Ammon's horn (tissue), 1 donor: ENCODE measurements at places on chromosomes 12 and 14.

- DNase-seq: peak; percentile 1
Observed at GRCh38 chr12:1912580-1913376, 5.7 kb downstream of the CACNA2D4 start.

DNA sequence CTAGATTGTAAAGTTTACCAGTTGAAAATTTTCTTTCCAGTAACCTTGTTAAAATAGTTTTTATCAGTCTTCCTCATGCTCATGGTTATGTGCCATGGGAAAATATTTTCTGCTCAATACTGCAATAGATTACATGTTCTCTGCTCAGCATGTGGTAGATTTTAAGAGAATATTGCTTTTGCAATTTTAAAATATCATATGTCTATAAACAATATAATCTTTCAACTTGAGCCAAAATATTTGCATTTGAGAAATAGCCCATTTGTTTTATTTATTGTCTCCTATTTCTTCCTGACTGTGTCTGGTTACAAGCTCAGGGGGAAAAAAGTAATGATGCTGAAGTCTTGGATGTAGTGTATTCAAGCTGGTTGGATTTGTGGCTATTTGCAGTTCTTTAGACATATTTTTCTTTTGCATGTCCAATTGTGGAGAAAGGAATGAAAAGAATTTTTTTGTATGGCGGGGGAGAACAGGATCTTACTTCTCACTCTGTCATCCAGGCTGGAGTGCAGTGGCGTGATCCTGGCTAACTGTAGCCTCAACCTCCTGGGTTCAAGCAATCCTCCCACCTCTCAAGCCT lies 342.6 kb upstream of the NAV3 start:
- no peak for DNase-seq

GRCh38 chr14:103404920-103405319 lies 19.7 kb downstream of the MARK3 start:
- no peak for DNase-seq

DNA sequence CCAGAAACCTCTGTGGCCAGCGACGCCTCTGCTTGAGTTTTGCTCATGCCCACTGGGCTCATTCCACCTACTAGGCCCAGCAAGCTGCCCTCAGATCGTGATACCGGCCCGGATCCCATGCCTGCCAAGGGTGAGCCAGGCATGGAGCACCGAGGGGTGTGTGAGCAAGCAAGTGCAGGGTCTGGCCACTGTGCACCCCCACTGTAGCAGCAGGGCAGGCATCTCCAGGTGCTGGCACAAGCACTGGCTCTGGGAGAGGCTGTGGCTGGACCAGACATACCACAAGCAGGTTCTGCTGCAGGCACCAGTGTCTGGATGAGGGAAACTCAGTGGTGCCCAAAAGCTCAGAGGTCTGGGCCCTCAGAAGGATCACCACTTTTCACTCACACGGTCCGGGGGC lies 20.6 kb downstream of the FAM186A start:
- no peak for DNase-seq

GRCh38 chr14:51865953-51866747 lies 5.7 kb downstream of the GNG2 start:
- DNase-seq: no peak

- no peak for DNase-seq
Observed at GRCh38 chr14:61630399-61631044, 64.8 kb upstream of the HIF1A start.

GRCh38 chr12:39830171-39830570 lies 210.6 kb upstream of the ABCD2 start:
- no peak for DNase-seq

DNA sequence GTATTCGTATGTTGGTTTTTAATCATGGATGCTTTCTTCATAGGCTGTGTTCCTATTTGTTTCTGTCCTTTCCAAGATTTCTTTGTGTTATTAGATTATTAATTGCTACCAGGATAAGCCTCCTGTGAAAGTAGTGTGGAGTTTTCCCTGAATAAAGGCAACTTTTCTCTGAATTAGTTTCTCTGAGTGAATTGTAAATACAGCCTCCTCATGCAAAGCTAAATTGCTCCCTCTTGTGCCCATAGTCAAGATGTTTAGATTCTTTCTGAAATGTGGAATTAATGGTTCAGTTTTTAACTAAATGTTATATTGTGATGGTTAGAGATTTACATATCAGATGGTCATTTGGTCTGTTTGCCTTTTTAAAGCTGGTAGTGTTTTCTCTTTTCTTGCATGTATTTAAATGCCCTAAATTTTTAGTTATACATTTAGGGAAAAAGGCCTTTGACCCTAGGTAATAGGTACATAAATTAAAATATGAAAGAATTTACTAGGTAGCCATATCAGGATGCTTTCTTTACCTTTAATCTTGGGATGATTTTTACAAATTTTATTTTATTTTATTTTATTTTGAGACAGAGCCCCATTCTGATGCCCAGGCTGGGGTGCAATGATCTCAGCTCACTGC lies 8.9 kb downstream of the APAF1 start:
- peak; percentile 62 for DNase-seq

DNA sequence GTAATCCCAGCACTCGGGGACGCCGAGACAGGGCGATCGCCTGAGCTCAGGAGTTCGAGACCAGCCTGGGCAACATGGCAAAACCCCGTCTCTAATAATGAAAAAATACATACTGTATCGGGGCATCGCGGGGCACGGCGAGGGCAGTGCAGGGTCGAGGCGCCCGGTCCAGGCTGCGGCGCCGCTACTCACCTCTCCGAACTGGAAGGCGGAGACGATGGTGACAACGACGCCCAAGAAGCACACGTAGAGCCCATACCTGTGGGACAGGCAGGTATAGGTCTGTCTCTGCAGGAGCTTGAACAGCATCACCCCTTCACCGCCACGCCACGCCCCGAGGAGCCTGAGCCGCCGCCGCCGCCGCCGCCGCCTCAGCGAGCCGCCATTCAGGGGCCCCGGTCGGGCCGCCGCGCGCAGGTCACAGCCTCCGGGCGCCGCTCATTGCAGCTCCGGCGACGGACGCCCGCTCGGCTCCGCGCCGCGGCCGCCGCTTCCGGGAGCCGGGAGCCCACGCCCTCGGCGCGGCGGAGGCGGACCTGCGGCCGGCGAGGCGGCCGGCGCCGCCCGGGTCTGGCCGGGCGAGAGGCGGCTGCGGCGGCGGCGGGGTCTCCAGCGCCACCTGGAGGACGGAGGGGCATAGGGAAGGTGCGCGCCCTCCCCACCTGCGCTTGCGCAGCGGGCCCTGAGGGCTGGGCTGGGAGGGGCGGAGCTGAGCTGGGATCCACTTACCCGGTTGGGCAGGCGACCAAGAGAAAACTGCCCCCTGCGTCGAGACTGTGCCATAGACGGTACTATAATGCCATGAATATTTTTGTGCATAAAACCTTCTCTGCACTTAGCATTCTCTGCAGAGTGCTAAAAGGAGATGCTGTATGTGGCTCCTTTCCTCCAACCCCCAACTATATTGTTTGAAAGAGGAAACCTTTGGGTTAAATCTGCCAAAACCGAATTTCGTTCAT lies at the start of gene GNPTAB:
TSS of gene GNPTAB (minus strand) at position 593 of the 959 bp plus-strand sequence. CDS start at position 309, 284 bp downstream.
- DNase-seq: peak; percentile 94

DNA sequence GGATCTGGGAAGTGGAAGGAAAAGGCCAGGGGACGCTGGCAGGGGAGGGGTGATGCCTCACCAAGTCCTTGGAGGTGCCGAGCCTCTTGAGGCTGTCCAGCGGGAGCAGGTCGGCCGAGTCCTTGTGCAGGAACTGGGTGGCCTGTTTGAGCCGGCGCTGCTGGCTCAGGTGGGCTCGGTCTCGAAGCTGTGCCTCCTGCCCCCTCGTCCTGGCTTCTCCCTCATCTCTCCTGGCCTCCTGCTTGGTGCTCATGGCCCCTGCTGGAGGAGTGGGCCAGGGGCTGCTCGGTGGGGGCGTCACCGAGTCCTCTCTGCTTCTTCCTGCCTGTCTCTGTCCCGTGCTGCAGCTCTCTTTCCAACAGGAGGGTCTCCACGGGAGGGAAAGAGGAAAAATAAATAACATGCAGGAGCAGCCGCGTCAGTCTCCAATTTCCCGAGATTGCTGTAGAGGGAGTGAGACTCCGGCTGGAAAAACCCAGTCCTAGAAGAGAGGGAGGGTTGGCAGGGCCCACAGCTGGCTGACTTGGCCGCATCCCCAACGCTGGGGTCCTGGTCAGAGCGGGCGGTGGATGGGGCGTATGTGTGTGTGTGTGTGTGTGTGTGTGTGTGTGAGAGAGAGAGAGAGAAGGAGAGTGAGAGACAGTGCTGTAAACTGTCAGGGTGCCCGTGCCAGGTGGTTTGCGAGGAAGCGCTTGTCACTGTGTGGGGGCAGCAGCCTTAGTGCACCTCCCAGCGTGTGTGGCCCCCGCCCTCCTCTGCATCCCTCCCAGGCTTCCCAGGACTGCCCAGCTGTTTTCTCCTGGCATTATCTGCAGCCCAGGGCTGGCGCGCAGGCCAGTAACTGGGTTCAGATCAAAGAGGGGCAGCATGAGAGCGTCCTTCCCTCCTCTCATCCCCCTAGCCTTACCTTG lies at the start of gene NRIP2:
TSS of gene NRIP2 (minus strand) at position 455 of the 911 bp plus-strand sequence. CDS start at position 403, 52 bp downstream.
- peak; percentile 82 for DNase-seq

GRCh38 chr14:26175658-26176057 lies 422.2 kb downstream of the NOVA1 start:
- DNase-seq: no peak

DNA sequence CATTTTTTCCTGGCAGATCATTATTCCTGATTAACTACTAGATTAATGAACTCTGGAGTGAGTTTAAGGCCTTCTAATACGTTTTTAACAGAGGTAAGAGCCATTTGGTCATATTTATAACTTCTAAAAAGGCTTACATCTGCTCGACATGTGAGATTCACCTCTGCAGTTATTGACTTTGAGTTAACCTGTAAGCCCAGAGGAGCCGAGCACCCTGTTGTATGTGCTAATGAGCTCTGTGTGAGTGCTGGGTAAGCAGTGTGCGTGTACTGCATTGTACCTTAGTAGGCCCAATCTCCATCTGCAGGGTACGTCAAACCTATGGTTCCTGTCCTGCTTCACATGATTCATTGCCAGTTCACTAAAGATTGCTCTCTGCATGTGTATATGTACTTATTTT lies 18.9 kb downstream of the SLC4A8 start:
- no peak for DNase-seq

GRCh38 chr14:65502676-65503124 lies 90.2 kb downstream of the FUT8 start:
- DNase-seq: no peak

GRCh38 chr12:38898001-38898684 lies 7.2 kb downstream of the CPNE8 start:
- DNase-seq: no peak

DNA sequence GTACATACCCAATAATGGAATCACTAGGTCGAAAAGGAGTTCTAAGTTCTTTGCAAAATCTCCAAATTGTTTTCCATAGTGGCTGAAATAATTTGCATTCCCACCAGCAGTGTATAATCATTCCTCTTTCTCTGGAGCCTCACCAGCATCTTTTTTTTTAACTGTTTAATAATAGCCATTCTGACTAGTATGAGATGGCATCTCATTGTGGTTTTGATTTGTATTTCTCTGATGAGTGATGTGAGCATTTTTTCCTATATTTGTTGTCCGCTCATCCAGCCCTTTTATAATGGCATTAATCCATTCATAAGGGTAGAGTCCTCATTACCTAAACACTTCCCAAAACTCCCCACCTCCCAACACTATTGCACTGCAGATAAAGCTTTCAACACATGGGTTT lies 278.3 kb downstream of the SEC23A start:
- no peak for DNase-seq

GRCh38 chr12:38175538-38175937 lies 141.0 kb upstream of the ALG10B start:
- no peak for DNase-seq

DNA sequence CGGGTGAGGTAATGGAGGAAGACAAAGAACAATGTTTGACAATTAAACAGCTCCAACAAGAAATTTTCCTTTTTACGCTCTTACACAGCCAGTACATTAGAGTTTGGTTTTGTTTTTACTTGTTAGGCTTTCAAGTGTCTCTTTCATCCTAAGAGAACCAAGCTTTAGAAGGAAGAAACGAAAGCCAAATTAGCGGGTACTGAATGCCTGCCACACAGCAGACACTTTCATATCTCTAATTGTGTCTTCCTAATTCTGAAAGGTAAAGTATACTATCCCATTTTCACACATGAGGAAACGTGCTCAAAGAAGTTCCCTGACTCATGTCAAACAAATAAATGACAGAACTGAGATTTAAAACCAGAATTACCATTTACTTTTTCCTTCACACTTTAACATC lies 65.0 kb downstream of the CDK17 start:
- DNase-seq: no peak

DNA sequence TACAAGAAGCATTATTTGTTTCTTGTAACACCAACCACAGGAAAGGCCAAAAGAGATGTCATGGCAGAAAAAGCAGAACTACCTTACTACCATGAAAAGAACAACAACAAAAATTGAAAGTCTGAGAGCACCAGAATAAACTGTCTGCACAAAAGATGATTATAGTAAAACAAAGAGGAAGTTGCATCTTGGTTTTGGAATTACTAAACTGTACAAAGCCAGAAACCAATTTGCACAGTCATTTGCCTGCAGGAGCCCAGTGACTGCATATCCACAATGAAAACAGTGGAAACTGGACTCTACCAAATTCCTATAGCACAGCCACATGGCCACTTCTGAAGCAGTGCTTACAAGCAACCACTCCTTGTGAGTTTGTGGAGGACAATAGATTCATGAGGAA lies 276.2 kb downstream of the SSPN start:
- peak; percentile 73 for DNase-seq

- DNase-seq: no peak
Observed at GRCh38 chr14:98953551-98954348, 318.2 kb downstream of the BCL11B start.

DNA sequence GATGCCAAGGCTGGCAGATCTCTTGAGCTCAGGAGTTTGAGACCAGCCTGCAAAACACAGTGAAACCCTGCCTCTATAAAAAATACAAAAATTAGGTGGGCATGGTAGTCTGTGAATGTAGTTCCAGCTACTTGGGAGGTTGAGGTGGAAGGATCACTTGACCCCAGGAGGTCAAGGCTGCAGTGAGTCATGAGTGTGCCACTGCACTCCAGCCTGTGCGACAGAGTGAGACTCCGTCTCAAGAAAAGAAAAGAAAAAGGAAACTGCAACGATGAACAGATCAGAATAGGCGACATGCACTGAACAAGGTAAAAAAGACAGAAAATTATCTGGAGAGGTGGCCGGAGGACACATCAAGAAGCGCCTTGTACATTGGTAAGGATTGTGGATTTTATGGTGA lies 273.7 kb upstream of the AMIGO2 start:
- no peak for DNase-seq

DNA sequence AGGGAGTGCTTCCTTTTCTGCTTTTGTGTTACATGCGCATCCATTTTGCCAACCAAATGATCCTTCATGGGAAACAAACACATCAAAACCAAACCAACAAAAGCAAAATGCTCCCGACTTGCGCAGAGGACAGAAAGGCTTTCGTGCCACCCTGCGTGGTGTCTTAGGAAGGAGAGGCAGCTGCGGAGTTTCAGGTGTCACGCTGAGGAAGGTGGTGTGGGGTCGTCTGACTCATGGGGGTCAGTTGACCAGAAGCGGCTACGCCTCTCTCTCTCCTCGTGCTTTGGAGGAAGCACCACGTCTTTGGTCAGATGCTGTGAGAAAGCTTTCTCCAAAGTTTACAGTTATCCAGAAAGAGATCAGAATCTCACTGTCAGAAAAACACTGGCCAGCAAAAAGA lies 7.9 kb downstream of the EMP1 start:
- no peak for DNase-seq

GRCh38 chr14:35956376-35957085 lies 130.4 kb downstream of the BRMS1L start:
- no peak for DNase-seq
